Stimulated activated CD4-positive, alpha-beta T cell treated with anti-CD3 and anti-CD28 coated beads, Interleukin-2, amount 100 ng/mL, for 4 hours (primary cell): ENCODE measurements at places on chromosomes 6 and 20.

GRCh38 chr20:32930701-32931100, 72.0 kb downstream of the EFCAB8 start:
- DNase-seq: no peak

DNA sequence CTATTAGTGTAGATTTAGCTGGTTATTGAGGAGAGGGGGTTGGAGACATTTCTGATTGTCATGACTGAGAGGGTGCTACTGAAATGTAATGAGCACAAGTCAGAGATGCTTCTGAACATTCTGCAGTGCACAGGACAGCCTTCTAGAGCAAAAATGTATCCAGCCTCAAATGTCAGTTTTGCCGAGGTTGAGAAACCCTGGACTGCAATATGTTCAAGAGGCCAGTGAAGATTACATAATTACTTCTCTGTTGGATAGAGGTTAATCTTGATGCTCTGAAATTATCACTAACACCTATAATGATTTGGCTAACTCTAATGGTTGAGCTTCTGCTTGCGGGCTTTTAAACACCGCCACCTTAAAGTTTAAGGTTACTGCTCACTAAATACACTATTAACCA, 3.4 kb upstream of the DUSP22 start:
- DNase-seq: no peak

GRCh38 chr6:128259029-128259724, 261.2 kb downstream of the PTPRK start:
- no peak for DNase-seq

GRCh38 chr6:145075425-145075824, 659.9 kb downstream of the EPM2A start:
- DNase-seq: no peak

DNA sequence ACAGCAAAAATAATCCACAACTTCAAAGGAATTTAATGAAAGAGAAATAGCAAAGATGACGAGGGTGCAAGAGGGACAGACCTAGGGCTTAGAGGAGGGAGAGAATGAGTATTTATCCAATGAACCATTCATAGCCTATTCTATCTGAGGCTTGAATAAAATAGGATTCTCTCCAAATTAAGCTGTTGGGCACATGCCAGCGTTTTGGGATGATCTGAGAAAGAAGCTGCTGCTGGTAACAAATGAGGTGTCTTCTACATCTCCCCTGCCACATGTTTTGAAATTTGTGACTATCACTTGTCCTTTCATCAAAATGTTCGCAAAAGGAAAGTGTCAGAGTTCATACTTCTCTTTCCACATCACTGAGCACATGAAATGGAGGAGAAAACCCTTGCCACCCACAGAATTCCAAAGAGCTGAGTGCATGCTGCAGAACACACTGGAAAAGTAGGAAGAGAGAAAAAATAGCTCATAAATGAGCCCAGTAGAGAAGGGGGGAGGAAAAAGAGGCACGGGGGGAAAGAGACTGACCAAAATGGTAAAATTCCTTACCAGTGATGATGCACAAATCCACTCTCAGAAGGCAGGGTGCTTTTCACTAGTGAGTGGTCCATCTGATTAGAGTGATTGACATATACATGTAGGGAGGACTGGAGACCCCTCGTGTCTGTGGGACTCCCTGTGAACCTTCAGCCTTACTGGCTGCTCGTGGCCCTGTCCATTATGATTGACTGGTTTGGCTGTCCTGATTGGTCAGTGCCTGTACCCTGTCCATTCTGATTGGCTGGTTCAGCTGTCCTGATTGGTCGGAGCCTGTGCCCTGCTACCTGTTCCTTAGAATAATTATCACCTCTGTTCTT, 180.5 kb downstream of the OGFRL1 start:
- no peak for DNase-seq

DNA sequence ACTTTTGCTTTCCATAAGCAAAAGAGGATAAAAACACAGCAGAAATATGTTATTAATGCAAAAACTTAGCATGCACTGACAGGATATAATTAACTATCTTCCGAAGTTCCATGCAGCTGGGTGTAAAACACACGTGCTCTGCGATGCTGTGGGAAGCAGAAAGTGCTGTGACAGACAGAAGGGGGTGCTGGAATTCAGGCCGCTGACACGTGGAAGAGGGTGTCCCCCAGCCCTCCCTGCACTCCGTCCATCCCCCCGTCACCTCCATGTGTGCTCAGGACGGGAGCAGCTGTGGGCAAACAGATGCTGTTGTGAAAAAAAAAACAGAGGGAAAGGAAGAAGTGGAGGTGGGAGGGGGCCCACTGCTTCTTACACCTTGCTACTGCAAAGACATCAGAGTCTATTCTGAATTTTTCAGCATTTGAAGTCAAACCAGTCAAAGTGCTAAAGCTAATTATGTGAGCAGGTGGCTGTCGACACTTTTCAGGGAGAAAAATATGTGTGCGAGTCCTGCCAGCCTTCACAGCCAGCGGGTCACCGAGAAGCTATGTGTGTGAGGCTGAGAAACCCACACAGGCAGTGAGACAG, 175.9 kb upstream of the AFDN start:
- DNase-seq: no peak

GRCh38 chr6:75081047-75081446, 124.8 kb downstream of the COL12A1 start:
- no peak for DNase-seq

- DNase-seq: no peak
These were observed 176.4 kb downstream of the ZFP64 start for GRCh38 chr20:52015155-52015554.

DNA sequence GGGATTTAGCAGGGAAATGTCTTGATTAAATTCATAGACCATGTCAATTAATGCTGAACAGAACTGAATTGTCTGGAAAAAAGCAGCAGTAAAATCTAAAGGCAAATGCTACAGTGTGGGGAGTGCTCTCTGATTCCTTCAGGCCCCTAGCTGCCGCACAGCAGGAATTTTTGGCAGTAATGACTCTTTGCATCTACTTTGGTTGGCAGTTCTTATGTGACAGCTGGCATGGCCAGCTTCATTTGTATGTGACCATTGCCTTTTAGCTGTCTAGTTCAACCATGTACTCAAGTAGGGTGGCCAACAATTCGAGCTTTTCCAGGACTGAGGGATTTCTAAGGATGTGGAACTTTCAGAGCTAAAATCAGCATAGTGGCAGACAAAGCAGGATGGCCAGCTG, 499.1 kb upstream of the MAN1A1 start:
- DNase-seq: no peak
